ENCODE measurements at places on chromosomes 7 and 10.
A peak's percentile ranks its signal among the peaks of the same experiment; 100 is the strongest.

GRCh38 chr7:39623732-39624441 lies 515 bp downstream of the RALA start:
- no peak for DNase-seq
- H3K4me1 ChIP-seq: peaks cover 56% of the 10 kb centered on the region
- peak overlapping the region; percentile 96 for H3K4me3 ChIP-seq
- H3K36me3 ChIP-seq: peaks cover 24% of the 10 kb centered on the region
- peak overlapping the region; percentile 96 for H3K27ac ChIP-seq

DNA sequence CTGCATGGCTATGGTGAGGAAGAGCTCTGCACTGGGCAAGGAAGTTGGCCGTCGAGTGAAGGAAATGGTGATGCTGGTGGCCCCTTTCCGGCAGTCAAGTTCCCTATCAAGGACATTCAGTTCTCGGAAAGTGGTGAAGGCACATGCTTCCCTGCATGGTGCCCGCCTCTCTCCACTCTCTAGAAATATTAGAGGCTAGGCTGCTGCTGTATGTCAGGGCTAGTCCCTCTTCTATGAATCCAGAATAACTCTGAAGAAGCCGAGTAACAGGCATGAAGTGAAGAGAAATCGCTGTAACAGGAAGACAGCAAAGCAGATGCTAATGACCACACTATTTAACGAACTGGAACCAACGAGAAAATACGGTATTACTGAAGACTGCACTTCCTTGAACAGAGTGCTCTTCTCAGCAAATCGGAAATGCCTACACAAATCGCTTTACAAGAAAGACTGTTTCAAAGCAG lies 5.4 kb downstream of the IDI1 start:
- H3K4me1 ChIP-seq: peaks cover 43% of the 10 kb centered on the region
- H3K27me3 ChIP-seq: no peaks in the 10 kb centered on the region
- H3K27ac ChIP-seq: peak overlapping the region; percentile 94
- H3K36me3 ChIP-seq: peaks cover 80% of the 10 kb centered on the region
- H3K4me3 ChIP-seq: peak overlapping the region; percentile 76
- DNase-seq: no peak

DNA sequence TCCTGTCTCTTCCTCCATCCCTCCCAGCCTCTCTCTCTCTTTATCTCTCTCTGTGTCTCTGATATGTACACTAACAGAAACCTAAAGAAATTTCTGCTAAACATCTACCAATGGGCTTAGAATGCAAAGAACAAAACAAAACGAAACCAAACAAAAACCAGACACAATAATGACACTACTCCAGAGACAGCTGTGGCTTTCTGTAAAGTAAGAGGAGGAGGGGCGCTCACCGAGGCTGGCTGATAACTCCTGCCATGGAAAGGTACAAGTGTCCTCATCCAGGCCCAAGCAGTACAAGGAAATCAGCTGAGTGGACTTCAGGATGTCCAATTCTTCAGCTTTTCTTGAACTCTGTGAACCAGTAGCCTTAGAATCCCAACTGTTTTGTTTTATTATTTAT lies 70.4 kb upstream of the FZD8 start:
- H3K4me3 ChIP-seq: no peak overlapping the region
- H3K27ac ChIP-seq: no peak overlapping the region
- peaks cover 13% of the 10 kb centered on the region for H3K27me3 ChIP-seq
- H3K36me3 ChIP-seq: no peaks in the 10 kb centered on the region

GRCh38 chr7:72254455-72254854 lies 157.7 kb downstream of the CALN1 start:
- H3K4me3 ChIP-seq: no peak overlapping the region
- H3K27me3 ChIP-seq: no peaks in the 10 kb centered on the region
- no peak for DNase-seq
- H3K36me3 ChIP-seq: no peaks in the 10 kb centered on the region
- H3K4me1 ChIP-seq: no peaks in the 10 kb centered on the region

GRCh38 chr10:31774299-31774900 lies 154.2 kb downstream of the ARHGAP12 start:
- peaks cover 3% of the 10 kb centered on the region for H3K4me1 ChIP-seq
- H3K36me3 ChIP-seq: no peaks in the 10 kb centered on the region
- H3K4me3 ChIP-seq: no peak overlapping the region
- DNase-seq: no peak
- H3K27me3 ChIP-seq: no peaks in the 10 kb centered on the region

- no peak for DNase-seq
- H3K36me3 ChIP-seq: peaks cover 80% of the 10 kb centered on the region
- H3K4me3 ChIP-seq: no peak overlapping the region
Observed at GRCh38 chr7:6420680-6421079, 27.1 kb downstream of the DAGLB start.

DNA sequence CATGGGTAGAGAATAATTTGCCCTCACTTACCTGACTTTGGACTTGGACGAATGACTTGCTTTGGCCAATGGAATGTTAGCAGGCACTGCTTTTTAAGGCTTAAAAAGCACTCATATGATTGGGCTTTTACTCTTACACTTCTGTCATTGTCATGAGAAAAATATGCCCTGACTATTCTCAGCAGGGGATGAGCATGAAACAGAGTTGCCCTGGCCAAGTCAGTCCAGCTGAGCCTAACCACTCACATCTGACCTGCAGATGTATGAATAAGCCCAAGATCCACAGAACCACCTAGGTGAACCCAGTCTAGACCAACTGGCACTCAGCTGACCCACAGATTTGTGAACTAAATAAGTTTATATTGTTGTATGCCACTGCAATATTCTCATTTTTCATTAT lies 573.5 kb downstream of the TNS3 start:
- no peaks in the 10 kb centered on the region for H3K4me1 ChIP-seq
- no peak for DNase-seq
- H3K27ac ChIP-seq: no peak overlapping the region
- no peak overlapping the region for H3K4me3 ChIP-seq
- H3K27me3 ChIP-seq: no peaks in the 10 kb centered on the region

GRCh38 chr10:48389846-48390557 lies 83.5 kb downstream of the MAPK8 start:
- H3K27ac ChIP-seq: peak overlapping the region; percentile 54
- no peak overlapping the region for H3K4me3 ChIP-seq

DNA sequence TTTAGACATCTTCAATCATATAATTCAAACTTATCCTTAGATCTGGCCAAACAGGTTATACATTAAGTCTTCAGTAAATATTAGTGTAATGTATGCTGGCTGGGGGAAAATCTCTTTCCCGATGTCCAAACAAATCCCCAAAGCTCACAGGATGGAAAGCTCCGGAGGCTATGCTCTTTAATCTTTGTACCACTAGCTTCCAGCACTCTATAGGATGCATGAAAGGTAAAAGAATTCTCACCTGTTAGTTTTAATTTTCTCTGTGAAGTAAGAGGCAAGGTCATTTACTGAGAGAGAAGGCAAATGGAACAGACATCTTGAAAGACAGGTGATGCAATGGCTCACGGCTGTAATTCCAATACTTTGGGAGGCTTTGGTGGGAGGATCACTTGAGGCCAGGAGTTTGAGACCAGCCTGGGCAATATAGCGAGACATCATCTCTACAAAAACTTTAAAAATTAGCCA lies 99.8 kb upstream of the KIF5B start:
- H3K4me1 ChIP-seq: peaks cover 4% of the 10 kb centered on the region
- H3K4me3 ChIP-seq: no peak overlapping the region
- no peaks in the 10 kb centered on the region for H3K36me3 ChIP-seq
- H3K27ac ChIP-seq: no peak overlapping the region
- no peak for DNase-seq

DNA sequence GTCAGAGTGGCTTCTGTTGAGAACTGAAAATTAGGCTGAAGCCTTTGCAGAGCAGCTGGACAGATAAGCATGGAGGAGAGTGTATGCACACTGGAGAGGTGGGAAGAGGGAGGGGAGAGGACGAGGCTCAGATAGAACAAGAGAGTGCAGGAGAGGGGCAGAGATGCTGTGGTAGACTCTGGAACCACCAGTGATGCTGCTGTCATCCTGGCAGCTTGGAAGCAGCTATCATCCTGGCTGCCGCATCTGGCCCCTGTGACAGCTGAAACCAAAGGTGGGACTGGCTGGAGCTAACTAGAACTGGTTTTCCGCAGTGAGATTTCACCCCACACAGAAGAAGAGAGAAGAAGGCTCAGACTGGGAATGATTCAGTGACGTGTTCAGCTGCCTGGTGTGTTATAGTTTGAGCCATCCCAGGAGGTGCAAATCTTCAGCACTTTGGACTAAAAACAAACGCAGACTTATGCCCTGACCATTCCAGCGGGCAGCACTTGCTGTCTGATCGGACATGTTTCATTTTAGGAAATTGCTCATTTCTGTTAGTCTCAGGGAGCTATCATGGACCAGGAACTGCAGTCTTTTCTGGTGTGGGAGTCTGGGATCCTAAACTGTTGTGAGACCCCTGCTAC lies 38.4 kb downstream of the EEPD1 start:
- H3K36me3 ChIP-seq: no peaks in the 10 kb centered on the region
- no peaks in the 10 kb centered on the region for H3K27me3 ChIP-seq
- no peak for DNase-seq
- H3K4me1 ChIP-seq: peaks cover 4% of the 10 kb centered on the region

GRCh38 chr7:138872576-138872975 lies 74.6 kb upstream of the ATP6V0A4 start:
- no peak overlapping the region for H3K27ac ChIP-seq
- H3K27me3 ChIP-seq: no peaks in the 10 kb centered on the region
- H3K4me3 ChIP-seq: no peak overlapping the region
- no peaks in the 10 kb centered on the region for H3K36me3 ChIP-seq

DNA sequence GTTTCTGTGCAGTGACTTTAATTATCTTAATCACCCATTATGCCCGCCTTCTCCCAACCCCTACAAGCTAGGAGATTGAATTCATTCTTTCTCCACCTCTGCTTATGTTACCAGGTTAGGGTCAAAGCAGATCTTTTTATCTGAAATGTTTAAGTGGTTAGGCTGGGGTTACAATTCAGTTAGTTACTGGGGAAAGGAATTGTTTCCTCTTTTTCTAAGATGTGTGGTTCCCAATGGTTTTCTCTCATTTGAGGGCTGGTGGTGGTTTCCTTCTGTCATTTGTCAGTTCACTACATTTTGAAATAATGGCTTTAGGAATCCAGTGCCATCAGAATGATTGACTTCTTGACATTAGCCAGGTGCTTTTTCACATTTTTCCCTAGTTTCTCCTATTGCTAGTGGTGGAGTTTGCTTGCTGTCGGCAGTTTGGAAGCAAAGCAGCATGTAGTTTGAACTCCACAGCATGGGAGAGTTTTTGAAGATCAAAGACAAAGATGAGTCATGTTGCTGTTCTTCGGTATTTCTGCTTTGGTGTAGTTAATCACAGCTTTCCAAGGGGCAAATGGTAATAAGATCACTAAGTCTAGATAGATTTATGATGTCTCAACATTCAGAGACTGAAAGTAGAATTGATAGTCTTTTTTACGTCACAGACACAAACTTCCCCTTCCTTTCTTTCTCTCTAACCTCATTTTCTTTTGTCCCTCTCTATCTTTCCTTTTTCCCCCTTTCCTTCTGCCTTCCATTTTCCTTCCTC lies 168.2 kb downstream of the SND1 start:
- H3K36me3 ChIP-seq: peaks cover 60% of the 10 kb centered on the region
- peak overlapping the region; percentile 79 for H3K27ac ChIP-seq
- H3K27me3 ChIP-seq: no peaks in the 10 kb centered on the region
- peaks cover 52% of the 10 kb centered on the region for H3K4me1 ChIP-seq
- DNase-seq: no peak

DNA sequence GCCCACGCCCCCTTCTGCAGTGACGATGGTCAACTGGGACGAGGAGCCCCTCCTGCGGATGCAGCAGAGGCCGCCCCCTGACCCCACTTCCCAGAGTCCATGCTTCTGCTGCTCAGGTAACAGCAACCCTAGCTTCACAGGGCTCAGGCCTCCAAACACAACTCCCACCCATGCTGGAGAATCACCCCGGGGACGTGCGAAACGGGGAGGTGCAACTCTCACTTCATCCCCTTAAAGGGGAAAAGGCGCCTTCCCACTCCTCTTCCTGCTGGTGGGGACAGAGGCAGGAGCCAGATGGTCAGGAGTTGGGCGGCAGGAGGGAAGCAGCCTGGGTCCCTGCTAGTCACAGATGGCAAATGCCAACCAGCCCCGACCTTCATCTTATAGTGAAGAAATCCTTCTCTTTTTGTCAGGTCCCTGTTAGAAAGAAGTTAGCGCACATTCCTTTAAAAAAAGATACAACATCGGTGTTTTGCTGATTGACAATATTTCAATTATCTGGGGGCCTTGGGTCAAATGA lies 155.4 kb downstream of the DIP2C start:
- H3K4me3 ChIP-seq: no peak overlapping the region
- no peaks in the 10 kb centered on the region for H3K4me1 ChIP-seq
- no peak for DNase-seq
- H3K27ac ChIP-seq: no peak overlapping the region
- H3K27me3 ChIP-seq: peaks cover 23% of the 10 kb centered on the region
- H3K36me3 ChIP-seq: no peaks in the 10 kb centered on the region

GRCh38 chr7:4204513-4205165 lies 477.5 kb upstream of the FOXK1 start:
- H3K27ac ChIP-seq: no peak overlapping the region
- no peak overlapping the region for H3K4me3 ChIP-seq
- H3K36me3 ChIP-seq: no peaks in the 10 kb centered on the region
- no peaks in the 10 kb centered on the region for H3K27me3 ChIP-seq
- H3K4me1 ChIP-seq: no peaks in the 10 kb centered on the region

- peaks cover 11% of the 10 kb centered on the region for H3K4me1 ChIP-seq
- no peaks in the 10 kb centered on the region for H3K36me3 ChIP-seq
- DNase-seq: no peak
- no peaks in the 10 kb centered on the region for H3K27me3 ChIP-seq
- no peak overlapping the region for H3K27ac ChIP-seq
Observed at GRCh38 chr10:110337906-110338305, 33.2 kb upstream of the SMNDC1 start.

- no peaks in the 10 kb centered on the region for H3K27me3 ChIP-seq
- no peaks in the 10 kb centered on the region for H3K4me1 ChIP-seq
- peak; percentile 36 for DNase-seq
- no peaks in the 10 kb centered on the region for H3K36me3 ChIP-seq
- H3K4me3 ChIP-seq: no peak overlapping the region
Observed at GRCh38 chr7:13778967-13779366, 210.5 kb downstream of the ETV1 start.

DNA sequence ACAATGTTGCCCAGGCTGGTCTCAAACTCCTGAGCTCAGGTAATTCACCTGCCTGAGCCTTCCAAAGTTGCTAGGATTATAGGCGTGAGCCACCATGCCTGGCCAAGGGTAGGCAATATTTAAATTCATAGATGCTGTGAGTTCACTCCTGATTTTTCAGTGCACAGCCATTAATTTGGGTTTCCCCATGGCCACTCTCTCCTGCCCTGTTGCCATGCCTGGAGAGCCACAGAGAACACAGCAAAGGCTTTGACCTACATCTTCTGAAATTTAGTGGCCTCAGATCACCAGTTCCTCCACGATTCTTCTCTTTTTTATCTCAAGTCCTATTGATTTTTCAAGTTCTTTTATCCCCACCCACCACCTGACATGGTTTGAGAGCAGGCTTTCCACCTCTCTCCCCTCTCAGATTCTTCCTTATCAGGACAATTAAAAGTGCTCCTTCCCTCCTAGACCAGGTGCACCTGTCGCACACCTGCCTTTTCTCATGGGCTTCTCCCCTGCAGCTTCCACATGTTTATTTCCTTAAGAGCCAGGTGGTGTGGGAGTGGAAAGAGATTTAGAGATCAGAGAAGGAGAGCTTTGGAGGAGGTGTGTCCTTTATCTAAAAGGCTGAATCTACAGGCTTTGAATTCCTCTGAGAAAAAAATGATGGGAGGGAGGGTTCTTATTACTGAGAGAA lies 123.8 kb downstream of the ADRA2A start:
- no peaks in the 10 kb centered on the region for H3K4me1 ChIP-seq
- no peak overlapping the region for H3K27ac ChIP-seq
- no peaks in the 10 kb centered on the region for H3K36me3 ChIP-seq
- H3K27me3 ChIP-seq: peaks cover 26% of the 10 kb centered on the region
- no peak for DNase-seq
- no peak overlapping the region for H3K4me3 ChIP-seq

GRCh38 chr10:17516376-17516775 lies 62.0 kb upstream of the ST8SIA6 start:
- no peak for DNase-seq
- H3K4me1 ChIP-seq: peaks cover 16% of the 10 kb centered on the region
- H3K27ac ChIP-seq: no peak overlapping the region
- no peaks in the 10 kb centered on the region for H3K36me3 ChIP-seq
